ENCODE measurements at places on chromosomes 3 and 15. TPM values are rescaled to one million over a fixed set of nuclear protein-coding genes. Genes with fewer than 3 reads are reported as not detected.

CCR3 gene
- not detected for total RNA-seq

SERPINI2 gene
- not detected for total RNA-seq

ZNF660 gene
- total RNA-seq = 0.50 TPM

WDR49 gene
- total RNA-seq = under 0.01 TPM

CHRM5 gene
- total RNA-seq = not detected

CLDN18 gene
- not detected for total RNA-seq

TAGLN3 gene
- not detected for total RNA-seq

CHRNA5 gene
- 19.1 TPM for total RNA-seq

ZBTB47 gene
- total RNA-seq = 10.0 TPM

SPINK8 gene
- not detected for total RNA-seq

IQCF5 gene
- not detected for total RNA-seq

ZNF501 gene
- 4.7 TPM for total RNA-seq

All from thoracic aorta endothelial cell (primary cell).